Non-pigmented ciliary epithelial cell (primary cell): ENCODE measurements at places on chromosomes 6 and 20.

DNA sequence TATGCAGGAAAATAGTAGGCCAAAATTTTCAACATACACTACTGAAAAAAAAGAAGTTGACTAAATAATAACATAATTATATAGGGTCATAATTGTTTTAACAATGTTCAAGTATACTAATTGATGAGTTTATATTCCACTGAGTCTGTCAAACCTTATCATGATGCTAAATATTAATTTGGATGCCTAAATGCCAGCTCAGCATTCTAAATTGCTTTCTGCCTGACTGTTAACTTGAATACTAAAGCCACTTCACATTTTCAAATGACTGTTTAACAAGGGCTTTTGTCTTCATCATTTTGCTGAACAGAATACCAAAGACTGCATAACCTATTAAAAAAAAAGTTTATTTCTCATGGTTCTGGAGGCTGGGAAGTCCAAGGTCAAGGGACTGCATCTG, 232.8 kb downstream of the DOK5 start:
- no peak for DNase-seq

DNA sequence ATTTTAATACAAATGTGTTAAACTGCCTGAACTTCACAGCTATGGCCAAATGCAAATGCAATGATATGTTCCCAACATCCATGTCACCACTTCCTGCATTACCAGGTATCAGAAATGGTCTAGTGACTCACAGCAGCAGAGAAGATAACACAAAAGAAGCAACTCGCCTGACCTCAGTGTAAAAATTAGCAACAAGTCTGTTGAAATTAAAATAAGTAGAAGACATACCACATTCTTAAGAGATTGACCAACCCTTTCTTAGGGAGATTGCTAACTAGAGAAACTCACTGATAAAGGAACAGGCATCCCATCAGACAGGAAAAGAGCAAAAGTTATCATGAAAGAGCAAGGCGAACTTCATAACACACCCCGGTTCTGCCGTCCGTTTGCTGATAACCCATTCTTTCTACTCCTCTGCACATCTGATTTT, 45.1 kb downstream of the RNASET2 start:
- no peak for DNase-seq

DNA sequence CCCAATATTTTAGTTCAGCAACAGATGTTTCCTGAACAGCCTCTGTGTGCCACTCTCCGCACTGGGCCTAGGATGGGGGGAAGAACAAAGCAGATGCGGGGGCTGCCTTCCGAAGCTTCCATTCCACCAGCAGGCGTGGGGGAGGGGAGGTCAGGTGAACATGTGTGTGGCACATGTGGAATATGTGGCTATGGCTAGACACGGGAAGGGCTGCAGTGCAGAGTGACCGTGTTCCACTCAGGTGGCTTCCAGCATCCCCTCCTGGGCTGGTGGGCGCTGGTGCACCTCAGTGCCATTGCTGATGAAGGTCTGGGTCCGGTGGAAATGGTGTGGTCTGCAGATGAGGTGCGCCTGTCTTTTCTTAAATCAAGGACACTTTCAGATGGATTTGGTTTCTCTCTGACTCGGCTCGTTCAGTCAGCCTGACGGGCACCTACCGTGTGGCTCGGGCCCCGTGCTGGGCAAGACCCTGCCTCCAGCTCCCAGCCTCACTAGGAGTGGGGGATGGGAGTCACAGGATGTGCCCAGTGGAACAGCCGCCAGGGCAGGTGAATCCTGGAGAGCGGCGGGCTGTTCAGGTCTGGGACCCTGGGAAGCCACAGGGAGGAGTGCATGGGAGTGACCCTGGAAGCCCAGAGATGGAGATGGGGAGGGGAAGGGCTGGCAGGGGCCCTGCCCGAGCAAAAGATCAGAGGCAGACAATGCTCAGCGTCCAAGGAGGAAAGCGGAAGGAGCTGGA, 111.0 kb downstream of the SYCP2 start:
- no peak for DNase-seq

DNA sequence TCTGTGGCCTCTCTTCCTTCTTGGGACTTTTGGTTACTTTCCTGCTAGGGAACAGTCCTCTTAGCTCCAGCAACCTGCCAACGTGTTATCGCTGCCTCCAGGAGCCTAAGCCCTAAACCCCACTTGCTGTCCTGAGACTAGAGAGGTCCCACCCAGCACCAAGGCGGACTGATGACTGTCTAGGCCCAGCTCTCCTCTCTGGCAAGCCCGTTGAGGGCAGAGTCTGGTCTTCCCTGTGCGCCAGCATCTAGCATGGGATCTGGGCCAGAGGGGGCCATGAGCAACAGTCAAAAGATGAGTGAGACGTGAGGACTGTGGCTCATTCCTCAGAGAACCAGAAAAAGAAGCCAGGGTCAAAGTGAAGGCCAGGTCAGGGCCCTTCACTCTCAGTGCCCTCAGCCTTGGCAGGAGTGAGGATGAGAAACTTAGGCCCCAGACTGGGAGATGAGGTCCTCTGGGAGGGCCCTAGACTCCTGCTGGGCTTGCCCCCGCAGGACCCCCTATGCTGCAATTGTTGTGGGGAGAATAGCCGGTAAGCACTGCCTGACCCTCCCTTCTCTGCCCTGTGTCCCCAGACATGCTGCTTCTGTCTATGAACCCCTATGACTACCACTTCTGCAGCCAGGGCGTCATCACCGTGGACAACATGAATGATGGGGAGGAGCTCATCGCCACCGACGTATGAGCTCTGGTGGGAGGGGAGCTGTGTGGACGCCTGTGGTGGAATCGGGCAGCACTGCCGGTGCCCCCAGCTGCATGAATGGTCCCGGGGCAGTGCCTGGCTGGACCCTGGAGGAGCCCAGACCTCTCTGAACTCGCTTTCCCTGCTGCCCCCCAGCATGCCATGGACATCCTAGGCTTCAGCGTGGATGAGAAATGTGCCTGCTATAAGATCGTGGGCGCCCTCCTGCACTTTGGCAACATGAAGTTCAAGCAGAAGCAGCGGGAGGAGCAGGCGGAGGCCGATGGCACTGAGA, 30.9 kb downstream of the MYH7B start:
- no peak for DNase-seq

DNA sequence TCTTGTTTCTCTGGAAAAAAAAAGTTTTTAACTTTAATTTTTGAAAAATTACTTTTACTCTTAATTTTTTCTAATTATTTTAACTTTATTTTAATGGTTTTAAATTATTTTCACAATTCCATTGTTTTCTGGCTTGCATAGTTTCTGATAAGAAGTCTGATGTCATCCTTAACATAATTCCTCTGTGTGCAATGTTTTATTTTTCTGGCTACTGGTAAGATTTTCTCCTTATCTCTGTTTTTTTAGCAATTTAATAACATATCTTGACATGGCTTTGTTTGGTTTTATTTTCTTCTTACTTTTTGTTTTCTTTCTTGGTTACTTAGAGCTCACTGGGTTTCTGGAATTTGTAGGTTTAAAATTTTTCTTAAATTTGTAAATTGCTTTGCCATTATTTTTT, 114.8 kb downstream of the TBXT start:
- no peak for DNase-seq

DNA sequence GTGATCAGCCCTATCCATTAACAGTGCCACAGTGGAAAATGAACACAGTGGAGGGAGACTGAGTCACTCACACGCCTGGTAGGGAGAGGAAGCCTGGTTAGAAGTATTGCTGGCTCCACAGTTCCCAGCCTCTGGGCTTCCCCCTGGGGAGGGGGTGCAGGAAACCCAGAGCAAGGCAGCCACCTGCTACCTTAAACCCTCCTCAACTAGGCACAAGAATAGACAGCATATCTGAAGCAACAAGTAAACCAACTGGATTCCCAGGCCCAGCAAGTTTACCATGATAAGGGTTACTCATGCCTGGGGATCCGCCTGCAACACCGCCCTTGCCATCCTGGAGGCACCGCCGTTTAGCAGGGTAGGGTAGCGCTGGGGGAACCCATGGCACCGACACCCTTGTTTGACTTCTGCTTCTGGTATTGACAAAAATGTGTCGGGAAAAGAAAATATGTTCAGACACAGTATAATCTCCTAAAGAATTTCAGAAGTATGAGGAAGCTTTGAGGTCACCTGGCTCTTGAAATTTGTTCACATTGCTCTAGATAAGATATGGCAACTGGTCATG, 38.3 kb downstream of the SLC22A23 start:
- no peak for DNase-seq

DNA sequence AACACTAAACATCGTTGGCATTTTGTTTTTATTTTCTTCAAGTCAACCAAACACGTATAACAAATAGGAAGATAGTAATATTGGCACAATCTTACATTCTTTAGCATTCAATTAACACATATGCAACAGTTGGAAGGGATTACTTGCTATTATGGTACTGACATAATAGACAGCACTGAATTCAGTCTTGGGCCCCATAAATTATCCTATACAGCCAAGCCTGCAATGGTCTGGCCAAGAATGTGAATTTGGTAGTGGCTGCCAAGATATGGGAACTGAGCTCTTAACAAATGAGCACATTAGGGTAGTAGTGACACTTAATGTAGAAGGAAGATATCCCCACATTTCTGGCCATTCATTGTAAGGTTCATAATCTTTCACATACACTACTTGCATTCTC, 44.8 kb upstream of the ARHGAP18 start:
- no peak for DNase-seq

DNA sequence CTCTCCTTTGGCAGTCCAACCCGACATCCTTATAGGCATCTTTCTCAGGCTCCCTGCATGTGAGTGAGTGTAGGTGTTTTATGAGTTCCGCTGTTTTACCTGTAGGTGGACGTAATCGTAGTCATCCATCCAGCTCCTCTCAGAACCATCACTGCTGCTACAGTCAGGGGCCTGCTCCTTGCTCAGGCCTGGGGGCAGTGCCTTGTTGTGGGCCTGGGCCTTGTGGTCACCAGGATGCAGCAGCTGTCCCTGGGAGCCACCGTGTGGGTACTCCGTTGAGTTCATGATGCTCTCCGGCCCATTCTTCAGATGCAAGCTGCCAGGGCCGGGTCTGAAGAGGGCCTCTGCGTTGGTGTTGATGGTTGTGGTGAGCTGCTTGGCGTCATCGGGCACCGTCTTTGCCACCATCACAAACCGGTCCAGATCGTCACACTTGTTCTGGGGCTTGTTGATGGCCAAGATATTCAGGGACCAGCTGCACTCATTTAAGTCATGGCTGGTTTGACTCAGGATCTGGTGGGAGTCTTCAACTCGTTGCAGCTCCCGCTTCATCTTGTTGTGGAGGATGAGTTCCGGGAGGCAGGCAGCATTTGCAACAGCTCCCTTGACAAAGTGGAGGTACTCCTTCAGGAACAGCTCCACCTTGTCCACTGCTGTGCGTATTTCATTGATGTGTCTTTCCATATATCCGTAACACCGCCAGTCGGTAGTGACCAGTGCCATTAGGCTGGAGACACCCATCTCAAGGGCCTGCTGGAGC, 42.4 kb downstream of the NEDD9 start:
- DNase-seq, result no peak

- no peak for DNase-seq
Measured at GRCh38 chr20:63029358-63030121, 22.8 kb upstream of the BHLHE23 start.

DNA sequence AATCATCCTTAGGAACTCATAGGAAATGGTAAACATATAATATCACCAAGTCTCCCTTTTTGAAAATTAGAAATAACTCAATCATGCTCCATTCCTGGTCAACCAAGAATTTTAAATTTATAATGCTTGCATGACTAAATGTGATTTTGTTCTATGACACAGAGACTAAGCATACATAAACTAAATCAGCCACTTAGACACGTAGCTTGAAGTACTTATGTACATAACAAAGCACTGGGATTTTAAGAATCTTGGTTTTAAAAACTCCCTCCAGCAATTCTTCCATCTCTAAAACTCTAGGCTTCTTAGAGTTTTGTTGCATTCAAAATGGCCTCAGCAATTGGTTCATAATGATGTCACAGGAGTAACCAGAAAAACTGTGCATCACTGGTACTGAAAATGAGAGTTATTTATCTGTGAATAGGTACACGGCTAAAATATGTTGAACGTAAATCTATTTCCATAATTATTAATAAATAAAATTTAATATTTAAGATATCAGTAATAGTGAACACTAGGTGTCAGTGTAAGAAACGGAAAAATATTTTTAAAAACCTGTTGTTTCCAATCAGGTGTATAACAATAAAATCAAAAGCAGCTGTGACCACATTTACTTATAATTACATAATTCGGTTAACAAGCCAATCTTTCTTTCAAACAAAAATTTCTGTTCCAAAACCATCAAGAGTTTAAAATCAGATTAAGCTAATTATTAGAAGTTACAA, 241.6 kb upstream of the RUNX2 start:
- DNase-seq, result no peak

- DNase-seq, result no peak
Measured at GRCh38 chr20:19260412-19261090, 48.1 kb downstream of the SLC24A3 start.

DNA sequence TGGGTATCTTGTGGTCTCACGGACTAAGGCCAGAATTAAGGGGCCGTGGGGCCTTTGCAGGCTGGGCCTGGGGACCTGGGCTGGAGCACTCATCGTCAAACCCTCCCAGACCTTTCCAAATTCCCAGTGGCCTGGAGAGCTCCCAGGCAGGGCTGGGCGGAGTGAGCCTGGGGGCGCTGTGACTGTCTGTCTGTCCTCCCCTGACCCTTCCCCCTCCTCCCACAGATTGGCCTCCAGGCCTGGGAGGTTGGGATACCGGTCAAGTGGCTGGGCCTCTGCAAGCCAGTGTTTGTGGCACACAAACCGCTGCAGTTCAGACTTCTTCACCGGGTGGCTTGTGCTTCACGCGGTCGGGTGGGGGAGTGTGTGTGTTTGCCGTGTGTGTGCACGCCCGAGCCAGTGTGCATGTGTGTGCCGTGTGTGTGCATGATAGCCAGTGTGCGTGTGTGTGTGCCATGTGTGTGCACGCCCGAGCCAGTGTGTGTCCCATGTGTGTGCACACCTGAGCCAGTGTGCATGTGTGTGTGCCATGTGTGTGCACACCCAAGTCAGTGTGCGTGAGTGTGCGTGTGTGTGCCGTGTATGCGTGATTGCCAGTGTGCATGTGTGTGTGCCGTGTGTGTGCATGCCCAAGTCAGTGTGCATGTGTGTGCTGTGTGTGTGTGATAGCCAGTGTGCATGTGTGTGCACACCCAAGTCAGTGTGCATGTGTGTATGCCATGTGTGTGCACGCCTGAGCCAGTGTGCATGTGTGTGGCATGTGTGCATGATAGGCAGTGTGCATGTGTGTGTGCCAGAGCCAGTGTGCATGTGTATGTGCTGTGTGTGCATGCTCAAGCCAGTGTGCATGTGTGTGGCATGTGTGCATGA, 6.3 kb downstream of the RBBP8NL start:
- DNase-seq, result no peak

- no peak for DNase-seq
Measured at GRCh38 chr20:6421321-6422248, 298.8 kb upstream of the FERMT1 start.
